ENCODE measurements at places on chromosomes 11 and 22.

GRCh38 chr22:28736301-28737155, 5.1 kb downstream of the CHEK2 start:
- no peak for DNase-seq

DNA sequence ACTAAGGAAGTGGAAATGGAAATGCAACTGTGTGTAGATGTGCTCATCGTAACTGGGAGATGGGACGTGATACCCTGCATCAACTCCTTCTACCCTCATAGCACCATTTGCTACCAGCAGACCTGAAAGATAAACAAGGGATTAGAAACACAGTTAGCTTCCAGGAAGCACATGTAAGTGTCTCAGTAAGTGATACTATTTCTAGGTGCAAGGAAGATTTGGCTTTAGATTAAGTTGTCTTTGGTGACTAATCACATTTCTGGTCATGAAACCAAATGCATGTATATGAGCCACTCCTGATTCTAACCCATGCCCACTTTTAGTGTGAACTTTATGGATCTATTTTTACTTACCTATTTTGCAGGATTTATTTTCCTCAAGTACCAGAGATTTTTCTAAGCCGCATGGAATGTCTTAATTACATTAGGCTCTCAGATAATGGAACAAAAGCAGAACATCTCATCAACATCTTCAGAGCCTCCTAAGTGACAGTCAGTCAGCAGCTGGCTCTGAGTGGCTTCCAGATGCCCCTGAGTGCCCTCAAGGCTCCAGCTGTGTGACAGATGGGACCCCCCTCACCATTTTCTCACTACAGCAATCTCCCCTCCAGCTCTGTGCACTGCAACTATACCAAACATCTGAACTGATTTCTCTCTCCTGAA, 21.2 kb downstream of the SLC5A12 start:
- DNase-seq: no peak

GRCh38 chr22:46078241-46079092, 71.9 kb upstream of the PPARA start:
- no peak for DNase-seq

DNA sequence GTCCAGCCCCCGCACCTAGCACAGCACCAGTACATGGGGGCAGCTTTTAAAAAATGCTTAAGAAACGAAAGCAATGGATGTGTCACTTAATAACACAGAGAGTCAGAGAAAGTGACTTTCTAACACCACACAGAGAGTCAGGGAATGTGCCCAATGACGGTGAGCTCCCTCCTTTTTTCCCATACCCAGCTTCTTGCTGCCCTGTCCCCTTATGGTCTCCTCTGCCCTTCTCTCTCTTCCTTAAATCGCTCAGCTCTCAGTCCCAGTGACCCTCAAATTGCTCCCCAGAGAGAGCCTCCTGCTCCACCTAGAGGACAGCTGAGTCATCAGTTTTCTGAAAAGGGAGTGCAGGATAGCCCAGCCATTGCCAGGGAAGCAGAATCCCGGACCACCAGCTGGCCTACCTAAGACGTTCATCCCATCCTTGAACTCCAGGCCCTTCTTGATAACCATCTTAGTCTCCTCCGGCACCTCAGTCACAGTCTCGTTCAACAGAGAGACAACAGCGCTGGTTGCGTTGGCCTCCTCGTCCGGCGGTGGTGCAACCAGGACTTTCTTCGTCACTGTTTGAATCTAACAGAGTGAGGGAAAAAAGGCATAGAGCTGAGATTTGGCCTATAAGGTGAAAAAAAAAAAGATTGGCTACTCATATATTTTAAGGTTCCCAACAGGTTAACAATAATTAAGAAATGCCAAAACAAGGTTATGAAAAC, 113.5 kb downstream of the SLC1A2 start:
- no peak for DNase-seq

DNA sequence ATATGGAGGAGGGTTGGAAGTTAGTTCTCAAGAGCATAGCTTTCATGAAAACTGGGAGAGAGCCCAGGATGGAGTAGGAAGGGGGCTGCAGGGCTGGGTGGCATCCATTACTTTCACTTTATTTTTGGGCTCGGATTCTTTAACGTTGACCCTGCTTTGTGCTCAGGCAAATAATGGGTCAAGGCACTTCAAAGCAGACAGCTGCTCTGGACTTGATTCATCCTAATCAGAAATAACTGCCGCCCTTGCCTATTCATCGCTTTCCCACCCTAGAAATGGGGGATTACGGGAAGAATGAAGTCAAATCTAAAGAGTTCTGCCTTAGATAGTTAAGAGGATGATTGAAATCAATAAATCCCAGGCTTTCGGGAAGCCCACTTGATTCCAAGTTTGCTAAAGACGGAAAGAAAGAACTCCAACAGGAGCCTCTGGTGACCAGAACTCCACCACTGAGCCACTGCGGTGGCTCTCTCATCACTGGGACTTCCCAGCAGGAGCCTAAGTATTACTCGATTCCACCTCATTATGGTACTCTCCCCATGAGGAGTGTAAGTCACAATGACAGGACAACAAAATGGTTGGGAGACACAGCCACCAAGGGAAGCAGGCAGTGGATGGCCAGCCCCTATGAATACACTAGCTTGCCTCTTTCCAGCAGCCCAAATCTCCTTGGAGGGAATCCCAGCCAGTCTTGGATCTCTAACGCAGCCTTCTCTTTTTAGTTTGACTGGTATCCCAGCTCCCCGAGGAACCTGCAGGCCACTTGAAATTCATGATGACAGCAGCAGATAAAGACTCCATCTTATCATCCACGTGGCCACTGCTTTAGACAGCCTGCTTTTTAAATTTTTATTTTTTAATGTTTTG, 815.5 kb downstream of the NTM start:
- DNase-seq: no peak

DNA sequence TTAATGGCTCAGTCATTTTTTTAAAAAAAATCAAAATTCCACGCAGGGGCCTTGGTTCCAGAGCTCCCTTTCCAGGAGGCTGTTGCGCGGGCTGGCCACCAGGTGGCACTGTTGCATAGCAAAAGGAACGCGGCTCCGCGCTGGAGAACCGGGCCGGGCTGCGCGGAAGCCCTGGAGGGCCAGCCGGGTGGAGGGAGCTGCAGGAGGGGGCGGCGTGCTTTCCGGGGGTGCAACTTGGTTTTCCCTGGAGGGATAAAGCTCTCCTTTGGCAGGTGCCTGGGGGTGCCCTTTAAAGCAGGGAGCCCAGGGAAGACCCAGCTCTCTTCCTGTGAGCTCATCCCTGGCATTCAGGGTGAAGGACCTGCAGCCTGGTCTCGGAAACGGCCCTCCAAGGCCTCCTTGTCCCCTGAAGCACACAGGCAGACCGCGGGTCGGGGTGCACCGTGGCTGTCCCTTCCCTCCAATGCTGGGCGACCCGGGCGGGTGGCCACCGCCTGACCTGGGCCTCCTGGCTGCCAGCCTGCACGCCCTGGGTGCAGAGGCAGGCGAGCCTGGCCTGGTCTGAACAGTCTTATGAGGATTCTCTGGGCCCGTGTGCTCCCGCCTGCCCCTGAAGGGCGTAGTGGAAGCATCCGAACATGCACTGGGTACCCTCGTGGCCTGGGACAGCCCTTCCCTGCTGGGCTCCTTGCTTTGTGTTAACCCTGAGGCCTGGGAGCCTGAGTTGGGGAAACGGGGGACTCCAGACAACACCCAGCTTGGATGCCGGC, 23.4 kb downstream of the KRTAP5-5 start:
- DNase-seq: peak; percentile 71

DNA sequence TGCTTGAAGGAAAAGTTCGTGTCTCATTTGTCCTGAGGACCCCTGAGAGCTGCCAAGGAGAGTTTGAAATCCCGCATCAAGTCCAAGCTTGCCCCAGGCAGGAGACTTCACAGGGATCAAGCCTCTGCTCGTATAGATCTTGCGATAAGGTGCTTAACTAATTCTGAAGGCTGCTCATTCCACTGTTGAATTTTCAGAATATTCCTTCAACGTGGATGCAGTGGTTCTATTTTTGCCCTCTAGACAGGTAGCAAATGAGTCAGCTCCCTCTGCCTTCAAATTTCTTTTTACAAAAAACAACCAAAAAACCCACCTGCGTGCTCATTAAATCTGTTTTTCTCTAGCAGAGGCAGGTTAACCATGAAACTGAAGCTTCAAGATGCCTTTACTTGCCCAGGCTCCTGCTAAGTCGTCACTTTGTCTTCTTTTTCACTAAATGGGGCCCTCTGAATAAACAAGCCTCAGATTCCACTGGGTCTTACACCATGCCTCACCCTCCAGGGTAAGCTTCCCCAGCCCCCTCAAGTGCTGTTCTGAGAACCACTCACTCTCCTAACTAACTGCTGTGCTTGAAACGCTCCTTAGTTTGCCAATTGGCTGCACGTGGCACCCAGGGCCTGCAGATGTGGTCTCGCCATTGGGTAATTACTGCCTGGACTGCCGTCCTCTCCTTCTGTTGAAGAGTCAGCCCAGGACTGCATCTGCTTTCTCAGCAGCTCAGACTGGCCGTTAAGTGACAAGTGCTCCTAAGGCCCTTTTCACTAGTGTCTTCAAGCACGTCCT, 105.0 kb downstream of the TRPC6 start:
- DNase-seq: no peak

- no peak for DNase-seq
Observed at GRCh38 chr11:112526699-112527416, 266.2 kb upstream of the PLET1 start.

- DNase-seq: no peak
Observed at GRCh38 chr11:110130642-110131238, 37.5 kb downstream of the ZC3H12C start.

DNA sequence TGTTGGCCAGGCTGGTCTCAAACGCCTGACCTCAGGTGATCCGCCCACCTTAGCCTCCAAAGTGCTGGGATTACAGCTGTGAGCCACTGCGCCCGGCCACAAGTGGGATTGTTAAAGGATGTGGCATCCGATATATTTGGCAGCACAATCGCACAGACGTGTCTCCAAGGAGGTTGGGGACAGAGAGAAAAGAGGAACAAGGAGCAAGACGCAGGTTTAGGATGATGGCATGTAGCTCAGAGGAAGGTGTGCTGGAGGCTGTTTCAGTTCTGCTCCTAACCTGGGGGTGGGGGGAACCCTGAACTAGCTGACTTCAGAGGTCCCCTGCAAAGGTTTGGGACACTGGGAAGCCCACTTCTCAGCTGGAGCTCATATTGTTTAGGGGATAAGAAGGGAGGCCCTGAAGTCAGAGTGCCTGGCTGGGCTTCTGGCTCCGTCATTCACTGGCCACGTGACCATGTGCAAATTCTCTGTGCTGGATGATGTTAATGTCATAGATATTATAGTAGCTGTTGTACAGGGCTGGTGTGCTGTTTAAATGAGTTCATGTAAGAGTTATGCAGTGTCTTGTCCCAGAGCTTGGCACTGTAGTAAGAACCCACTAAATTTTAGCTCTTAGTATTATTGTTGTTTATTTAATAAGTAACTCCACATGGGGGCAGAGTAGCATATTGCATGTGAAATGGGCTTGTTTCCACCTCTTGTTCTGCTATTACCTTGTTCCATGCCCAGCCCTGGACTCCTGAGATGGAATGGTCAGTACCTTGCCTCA, 129.7 kb downstream of the ST3GAL4 start:
- DNase-seq: no peak

DNA sequence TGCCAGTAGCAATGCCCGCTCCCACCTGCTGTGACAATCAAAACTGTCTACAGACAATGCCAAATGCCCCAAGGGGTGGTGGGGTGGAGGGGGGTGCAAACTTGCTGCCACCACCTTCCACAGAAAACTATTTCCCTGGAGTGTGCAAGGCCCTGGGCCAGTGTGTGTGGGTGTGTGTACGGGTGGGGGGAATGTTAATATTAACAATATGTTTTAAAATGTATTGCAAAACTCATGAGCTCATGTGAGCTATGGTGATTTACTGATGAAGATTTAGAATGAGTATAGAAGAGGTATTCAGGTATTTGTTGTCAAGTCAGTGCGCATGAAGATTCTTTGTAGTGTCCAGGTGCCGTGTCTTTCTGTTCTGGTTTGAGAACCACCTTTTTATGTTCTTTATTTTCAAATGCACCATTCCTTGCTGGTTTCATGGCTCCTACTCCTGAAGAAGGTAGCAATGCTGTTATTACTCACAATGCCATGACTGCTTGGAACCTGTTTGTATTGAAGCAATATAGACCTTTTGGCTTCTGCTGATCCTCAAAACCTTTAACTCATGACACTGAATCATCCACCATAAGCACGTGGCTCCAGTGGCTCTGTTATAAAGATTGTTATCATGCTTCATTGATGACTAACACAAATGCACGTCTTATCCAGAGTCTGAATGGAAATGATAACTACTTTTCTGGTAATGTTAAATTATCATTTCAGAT, 29.9 kb upstream of the AQP11 start:
- DNase-seq: no peak

GRCh38 chr11:57647960-57648800, 1.5 kb downstream of the YPEL4 start:
- no peak for DNase-seq

- no peak for DNase-seq
Observed at GRCh38 chr11:106421676-106422292, 344.3 kb downstream of the AASDHPPT start.

DNA sequence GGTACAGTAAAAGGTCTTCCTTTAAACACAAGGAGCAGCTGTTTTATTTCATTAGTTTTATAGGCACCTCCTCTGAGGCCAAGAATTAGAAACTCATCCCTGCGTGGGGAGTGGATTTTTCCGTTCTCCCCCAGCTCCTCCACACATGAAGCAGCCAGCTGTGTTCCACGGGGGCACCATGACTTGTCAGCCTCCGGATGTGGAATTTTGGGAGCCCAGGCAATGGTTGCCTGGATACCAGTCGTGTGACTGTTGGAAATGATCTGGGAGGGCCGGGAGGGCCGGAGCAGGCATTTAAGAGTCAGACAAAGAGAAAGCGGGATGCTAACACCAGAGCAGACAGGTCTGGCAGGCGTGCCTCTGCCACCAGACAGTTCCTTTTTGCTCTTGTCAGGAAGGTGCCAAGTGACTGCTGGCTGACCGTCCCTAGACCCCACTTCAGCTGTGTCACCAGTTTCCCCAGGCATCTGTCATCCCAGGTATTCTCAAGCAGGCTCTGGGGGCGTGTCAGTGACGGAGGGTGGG, 15.9 kb upstream of the CDC42EP2 start:
- DNase-seq: no peak

DNA sequence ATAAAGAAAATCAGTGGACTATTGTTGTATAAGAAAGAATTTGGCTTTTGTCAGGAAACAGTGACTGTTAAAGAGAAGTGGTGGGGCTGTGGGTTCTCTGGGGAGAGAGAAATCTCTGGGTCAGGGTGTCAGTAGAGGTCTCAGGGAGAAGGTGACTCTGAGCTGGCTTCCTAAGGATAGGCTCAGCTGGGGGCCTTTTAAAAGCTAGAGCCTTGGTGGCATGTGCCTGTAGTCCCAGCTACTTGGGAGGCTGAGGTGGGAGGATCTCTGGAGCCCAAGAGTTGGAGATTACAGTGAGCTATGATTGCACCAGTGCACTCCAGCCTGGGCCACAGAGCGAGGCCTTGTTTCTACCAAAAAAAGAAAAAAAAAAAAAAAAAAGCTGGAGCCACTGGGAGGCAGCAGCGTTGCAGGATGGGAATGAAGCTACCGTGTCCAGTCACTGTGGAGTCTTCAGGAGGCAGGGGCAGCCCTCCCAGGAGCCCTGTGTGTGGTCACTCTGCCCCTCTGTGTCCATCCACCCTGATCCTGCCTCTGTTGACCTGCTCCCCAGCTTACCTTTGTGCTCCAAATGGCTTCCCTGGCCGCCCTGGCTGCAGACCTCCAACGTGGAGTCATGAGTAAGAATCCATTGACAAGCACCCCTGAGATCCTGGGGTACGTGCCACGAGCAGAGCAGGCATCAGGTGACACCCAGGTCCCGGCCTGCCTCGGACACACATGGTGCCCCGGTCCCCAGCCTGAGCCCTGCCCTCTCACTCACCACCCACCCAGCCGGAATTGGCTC, 5.4 kb upstream of the MIF start:
- DNase-seq: no peak

Data from stimulated activated CD4-positive, alpha-beta T cell treated with anti-CD3 and anti-CD28 coated beads, Interleukin-12 subunit alpha, Interleukin-12 subunit beta, amount 100 ng/mL, for 24 hours (primary cell).